A549 (cell line): ENCODE measurements at places on chromosomes 6 and 20.

GRCh38 chr6:148249679-148250375, 92.8 kb upstream of the SASH1 start:
- no peak for DNase-seq

DNA sequence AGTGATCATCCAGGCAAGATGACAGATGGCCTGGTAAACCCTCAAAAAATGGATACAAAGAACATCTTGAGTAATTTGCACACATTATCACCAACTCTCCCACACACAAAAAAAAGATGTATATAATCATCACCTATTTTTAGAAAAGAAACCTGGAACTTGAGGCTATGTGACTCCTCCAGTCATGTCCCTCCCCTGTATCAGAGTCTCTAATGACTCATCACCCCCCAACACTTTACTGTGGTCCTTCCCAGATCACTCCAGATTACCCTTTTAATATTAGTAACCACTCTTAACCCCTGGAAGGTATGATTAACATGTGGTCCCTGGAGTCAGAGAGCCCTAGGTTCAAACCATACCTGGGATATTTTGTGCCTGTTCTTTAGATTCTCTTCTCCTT, 144.8 kb downstream of the ZNF217 start:
- DNase-seq: no peak

GRCh38 chr6:79079561-79080041, 1.5 kb upstream of the PHIP start:
- no peak for DNase-seq

GRCh38 chr6:121652223-121652622, 216.8 kb downstream of the GJA1 start:
- no peak for DNase-seq

DNA sequence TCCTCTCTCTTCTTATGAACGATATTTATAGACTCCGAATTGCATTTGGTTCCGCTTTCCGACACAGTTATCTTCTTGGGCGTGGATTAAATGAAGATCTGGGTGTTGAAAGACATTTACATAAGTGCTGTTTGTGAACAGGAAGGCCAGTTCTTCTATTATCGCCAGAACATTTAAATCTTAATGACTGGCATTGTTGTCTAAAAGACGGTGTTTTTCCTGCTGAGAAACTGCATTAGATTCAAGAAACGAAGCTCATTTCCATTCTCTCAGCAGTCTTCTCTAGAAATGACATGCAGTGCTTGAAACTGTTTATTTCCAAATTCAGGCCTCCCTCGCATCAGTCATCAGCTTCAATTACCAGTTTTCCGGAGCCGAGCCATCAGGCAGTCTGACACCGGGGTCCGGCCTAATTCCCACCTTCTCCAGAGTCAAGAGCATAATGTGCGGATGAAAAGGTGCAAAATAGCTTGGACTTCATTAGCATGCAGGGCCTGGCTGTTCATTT, 16.0 kb downstream of the LINC00237 start:
- no peak for DNase-seq

GRCh38 chr20:13008761-13009681, at the start of gene SPTLC3:
SPTLC3 (plus strand) TSS chr20:13008972; CDS start chr20:13009268, 296 bp downstream.
- no peak for DNase-seq

GRCh38 chr6:33236852-33237251, 28.6 kb downstream of the RING1 start:
- no peak for DNase-seq

DNA sequence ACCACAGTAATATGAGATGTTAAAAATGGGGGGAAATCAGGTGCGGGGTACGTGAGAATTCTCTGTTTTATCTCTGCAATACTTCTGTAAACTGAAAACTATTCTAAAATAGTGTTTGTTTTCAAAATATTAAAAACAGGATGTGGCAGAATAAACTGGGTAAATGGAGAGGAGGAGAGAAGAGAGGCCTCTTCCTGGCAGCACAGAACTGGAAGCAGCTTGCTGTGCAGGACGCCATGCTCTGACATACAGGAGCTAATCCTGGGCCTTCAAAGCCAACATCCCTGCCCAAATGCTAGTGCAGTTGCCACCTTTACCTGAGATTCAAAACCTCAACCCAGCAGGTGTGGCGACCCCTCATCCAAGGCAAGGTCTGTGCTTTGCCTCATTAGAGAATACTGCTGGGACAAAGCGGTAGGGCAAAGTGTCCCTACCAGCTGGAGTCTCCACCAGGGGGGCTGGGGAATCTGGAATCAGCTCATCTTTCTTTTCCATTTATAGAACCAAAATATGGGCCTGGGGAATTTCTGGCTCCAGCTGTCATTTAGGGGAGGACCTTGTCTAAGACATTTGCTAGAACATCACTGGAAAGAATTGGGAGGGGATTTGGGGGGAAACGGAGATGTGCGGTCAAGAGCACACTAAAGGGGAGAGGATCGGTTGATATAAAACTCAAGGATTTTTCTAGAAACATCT, 67.3 kb downstream of the SCML4 start:
- no peak for DNase-seq

GRCh38 chr6:26358511-26358981, 6.5 kb upstream of the BTN3A2 start:
- no peak for DNase-seq

GRCh38 chr6:155001934-155002333, 6.8 kb downstream of the TIAM2 start:
- no peak for DNase-seq

DNA sequence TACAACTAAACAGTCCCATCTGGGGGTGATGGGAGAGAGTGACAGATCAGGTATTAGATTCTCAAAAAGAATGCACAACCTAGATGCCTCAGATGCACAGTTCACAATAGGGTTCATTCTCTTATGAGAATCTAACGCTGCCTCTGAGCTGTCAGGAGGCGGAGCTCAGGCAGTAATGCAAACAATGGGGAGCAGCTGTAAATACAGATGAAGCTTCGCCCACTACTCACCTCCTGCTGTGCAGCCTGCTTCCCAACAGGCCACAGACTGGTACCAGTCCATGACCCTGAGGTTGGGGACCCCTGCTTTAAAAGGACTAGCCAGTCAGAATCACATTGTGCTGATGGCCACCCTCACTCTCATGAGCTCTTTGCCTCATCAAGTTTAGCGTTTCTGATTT, 247.0 kb upstream of the KCNQ5 start:
- no peak for DNase-seq
